CD4-positive, alpha-beta T cell treated with Interleukin-15 for 1 hour (primary cell): ENCODE measurements at places on chromosomes 2 and 18.

DNA sequence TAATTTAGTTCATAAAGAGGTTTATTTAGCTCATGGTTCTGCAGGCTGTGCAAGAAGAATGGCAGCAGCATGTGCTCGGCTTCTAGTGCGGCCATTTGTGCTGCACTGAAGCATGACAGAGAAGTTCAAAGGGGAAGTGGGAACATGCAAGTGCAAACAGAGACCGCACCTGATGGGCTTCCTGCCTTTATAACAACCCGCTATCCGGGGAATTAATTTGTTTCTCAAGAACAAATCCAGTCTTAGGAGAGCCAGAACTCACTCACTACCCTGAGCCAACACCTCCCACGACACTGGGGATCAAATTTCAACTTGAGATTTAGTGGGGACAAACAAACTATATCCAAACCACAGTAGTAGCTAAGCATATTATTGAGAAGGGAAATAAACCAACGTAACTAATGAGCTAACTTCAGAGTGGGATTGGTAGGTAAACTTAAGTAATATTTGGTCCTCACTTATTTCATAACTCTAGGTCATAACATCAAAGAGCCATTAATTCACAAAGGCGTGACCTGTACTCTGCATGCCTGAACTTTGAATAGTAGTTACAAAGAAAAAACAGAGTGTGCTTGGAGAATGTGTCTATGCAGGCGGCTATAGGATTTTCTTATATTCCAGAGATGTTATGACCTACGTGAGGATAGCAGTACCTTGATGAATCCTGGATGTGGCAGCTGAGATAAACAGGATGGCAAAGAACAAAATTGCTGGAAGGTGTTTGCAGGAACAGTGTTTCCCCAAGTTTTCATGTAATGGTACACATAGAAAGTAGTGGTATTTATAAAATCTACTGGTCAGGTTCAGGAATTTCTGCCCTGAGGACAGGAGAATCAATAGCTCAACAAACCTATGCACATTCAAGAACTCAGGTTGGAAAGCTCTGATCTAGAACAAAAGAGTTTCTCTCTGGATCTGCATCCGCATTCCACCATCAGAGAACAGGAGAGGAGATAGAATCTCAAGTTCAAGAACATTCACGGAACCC is 845.9 kb upstream of the ID2 start:
- peak; percentile 24 for DNase-seq

DNA sequence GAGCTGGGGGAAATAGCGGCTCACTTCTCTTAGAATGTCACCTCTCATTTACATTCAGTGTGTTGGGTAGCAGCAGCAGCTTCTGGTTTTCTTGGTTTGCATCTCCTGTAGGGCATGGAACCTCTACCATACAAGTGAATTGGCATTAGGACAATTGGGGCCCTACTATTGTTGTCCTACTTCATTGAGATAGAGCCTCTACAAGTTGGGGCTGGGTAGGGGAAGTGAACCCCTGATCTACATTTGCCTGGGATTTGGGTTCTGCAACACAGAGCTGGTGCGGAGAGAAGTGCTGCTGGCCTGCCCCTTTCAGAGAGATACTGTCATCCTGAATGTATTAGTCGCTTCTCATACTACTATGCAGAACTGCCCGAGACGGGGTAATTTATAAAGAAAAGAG is 391.6 kb upstream of the HS6ST1 start:
- no peak for DNase-seq

- no peak for DNase-seq
Observed at GRCh38 chr2:18548621-18549020, 11.8 kb downstream of the RDH14 start.

- peak; percentile 58 for DNase-seq
Observed at GRCh38 chr2:17813742-17814473, 2.4 kb upstream of the MSGN1 start.

- DNase-seq = no peak
Observed at GRCh38 chr18:37458697-37459096, 106.9 kb downstream of the CELF4 start.

GRCh38 chr2:240568678-240569522 is 616 bp downstream of the RNPEPL1 start:
- peak; percentile 63 for DNase-seq

DNA sequence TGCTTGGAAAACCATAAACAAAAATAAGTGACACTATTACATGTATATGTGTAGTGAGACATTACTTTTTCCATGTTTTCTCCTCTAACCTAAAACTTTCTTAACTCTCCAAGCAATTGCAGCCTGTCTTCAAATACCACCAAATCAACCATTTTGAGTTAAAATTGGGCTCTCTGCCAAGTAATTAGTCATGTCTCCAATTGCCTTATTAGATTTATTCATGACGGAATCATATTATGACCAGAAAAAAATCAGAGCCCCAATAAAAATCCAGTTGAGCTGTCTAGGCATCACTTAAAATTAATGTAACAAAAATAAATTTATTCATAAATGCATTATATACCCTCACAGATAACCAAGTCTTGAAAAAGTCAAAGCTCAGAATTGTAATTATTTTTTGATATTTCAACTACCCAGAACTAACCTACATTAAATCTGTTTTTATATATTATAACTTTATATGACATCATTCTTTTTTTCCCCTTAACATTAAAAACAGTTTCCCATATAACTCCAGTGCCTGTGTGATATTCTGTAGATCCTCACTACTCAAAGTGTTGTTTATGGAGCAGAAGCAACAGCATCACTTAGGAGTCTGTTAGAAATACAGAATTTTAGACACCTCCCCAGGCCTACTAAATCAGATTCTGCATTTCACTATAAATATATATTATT is 157.0 kb downstream of the ERBB4 start:
- DNase-seq = no peak

- DNase-seq = no peak
Observed at GRCh38 chr2:161681046-161681445, 56.8 kb downstream of the SLC4A10 start.

DNA sequence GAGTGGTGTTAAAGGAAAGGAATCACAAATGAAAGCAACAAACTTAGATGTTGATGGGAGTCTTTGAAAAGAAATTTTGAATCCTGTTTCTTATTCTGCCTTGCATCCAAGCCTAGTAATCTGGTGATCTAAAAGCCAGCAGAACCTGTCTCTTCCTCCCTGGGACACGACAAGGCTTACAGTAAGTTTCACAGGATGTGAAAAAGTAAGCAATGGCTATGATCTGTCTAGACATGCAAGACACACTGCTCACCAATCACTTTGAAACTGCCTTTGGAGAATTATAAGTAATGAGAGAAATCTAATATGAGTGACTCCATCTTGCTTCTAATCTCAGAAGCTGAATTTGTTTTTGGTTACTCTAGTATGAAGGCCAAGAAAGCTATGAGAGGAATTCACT is 103.7 kb downstream of the KCNH7 start:
- DNase-seq = no peak

- DNase-seq = no peak
Observed at GRCh38 chr2:120881981-120882788, 146.5 kb downstream of the GLI2 start.

DNA sequence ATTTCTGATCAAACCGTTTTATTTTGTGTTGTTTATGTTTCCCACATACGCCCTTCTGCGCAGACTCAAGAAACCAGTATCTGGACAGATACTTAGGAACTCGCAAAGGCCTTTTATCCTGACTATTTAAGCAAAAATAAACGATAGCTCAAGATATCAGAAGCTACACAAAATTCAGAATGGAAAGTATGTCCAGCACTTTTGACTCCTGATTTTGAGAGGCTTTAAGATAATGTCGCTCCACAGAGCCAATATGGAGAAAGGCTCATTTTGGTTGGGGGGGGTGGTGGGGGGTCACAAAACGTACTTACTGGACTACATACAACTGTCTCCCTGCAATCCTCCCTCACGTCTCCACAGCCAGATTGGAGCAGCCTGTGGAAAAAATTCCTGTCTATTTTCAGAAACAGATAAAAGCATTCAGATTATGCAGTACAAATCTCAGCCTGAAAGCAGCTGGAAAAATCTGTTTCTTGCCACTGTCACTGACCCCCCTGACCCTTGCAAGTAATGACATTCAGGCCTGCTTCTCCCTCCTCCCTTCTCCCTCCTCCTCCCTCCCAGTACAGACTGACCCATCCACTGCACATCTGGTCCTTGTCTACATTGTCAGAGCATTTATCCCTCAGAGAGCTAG is 34.9 kb upstream of the LCLAT1 start:
- no peak for DNase-seq

- DNase-seq = no peak
Observed at GRCh38 chr2:109355192-109355843, 226.3 kb downstream of the SH3RF3 start.

DNA sequence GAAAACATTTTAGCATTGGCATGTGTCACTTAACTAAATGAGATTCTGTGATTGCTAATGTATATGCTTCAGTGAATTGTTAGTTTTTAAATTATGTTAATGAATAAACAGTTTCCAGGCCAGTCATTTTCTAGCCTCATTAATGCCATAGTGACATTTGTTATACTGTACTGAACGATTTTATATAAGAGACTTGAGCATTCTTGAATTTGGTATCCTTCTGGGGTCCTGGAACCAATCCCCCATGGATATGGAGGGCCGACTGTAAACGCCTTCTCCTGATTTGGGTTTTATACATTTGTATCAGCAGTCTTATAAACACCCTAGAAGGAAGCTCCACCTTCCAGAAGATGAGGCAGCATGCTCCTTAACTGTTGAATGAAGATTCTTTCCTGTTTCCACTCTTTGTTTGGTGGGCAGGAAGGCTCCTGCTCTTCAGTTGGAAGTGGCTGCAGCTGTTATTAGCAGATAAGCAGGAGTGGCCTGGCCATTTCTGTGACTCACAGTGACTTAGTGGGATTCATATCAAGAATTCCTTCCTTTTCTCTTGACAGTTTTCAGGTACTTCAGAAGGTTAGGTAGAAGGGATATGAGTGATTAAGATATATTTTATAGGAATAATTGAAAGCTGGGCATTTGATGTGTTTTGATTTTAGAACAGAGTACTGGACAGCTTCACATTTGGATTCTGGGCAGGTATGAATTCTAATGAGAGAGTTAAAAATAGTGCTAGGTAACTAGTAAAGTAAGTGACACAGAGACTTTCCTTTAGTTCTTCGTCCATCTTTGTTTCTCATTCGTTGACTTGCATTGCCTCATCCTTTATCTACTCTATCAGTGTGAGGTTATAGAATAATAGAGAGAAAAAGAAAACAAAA is 124.9 kb downstream of the PLCL1 start:
- no peak for DNase-seq

DNA sequence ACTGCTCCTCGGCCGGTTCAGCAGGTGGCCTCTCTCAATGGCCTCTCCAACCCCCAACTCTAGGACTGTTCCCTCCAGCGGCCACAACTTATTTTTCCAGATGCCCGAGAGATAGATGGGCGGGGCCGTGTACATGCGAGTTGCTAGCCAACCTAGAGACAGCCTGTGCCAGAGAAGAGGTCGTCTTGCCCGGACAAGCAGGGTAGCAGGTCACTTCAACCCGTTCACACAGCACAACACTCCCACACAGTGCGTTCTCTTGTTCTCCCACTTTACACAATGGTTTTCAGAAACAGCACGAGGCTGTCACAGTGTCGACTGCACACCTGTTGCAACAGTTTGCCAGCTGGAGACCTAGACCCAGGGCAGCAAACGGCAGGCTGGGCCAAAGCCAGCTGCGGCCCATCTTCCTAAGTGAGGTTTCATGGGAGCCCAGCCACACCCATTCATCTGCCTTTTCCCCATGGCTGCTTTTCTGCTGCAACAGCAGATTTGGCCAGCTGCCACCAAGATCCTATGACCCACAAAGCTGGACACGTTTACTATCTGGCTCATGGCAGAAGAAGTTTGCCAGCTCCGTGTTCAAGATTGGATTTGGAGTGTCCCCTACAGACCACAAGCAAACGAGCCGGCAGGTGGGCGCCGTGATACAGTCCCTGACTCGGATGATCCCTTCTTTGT is 7.3 kb upstream of the PRLH start:
- DNase-seq = no peak

DNA sequence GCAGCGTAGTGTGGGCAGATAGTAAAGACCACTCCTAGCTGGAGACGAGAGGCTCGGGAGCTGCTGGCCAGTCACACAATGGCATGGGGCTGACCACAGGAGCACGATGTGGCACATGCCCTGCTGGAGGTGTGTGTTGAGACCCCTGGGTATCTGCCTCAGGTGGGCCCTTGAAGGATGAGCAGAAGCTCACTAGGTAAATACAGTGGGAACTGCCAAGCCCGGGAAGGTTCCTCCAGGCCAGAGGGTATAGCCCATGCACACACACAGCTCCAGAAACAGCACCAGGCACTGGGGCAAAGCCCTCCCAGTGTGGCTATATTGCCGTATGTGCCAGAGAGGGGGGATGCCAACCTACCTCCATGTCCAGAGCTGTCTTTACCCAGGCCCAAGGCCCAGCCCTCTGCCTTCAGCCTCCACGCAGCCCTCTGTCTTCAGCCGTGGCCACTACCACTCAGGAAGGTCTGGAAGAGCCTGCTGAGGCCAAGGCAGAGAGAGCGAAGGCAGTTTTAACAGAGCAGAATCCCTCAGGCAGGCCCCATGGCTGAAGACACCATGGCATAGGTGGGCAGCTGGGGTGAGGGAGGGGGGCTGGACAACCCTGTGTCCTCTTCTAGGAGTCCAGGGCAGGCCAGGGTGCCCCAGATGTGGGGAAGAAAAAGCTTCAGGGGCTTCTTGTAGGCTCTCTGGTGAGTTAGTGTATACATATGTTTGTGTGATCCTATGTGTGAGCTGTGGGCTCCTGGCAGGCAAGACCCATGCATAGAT is 7.0 kb upstream of the ARID5A start:
- DNase-seq = no peak

DNA sequence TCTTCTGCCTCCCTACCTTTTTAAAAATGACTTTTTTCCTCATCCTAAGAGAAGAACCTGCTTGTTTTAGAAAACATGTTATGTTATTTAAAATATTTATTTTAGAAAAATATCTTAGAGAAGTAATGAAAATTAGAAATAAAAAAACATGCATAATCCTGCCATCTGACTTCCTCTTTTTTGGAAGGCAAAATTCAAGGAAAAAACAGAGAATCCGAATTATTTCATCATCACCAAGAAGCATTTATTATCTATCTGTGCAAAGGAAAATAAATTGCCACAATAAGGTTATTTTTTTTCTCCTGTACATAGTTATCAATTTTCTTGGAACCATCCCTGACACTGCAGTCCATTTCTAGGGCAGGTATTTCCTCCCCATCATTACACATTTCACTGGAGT is 14.4 kb downstream of the SLC39A6 start:
- no peak for DNase-seq

DNA sequence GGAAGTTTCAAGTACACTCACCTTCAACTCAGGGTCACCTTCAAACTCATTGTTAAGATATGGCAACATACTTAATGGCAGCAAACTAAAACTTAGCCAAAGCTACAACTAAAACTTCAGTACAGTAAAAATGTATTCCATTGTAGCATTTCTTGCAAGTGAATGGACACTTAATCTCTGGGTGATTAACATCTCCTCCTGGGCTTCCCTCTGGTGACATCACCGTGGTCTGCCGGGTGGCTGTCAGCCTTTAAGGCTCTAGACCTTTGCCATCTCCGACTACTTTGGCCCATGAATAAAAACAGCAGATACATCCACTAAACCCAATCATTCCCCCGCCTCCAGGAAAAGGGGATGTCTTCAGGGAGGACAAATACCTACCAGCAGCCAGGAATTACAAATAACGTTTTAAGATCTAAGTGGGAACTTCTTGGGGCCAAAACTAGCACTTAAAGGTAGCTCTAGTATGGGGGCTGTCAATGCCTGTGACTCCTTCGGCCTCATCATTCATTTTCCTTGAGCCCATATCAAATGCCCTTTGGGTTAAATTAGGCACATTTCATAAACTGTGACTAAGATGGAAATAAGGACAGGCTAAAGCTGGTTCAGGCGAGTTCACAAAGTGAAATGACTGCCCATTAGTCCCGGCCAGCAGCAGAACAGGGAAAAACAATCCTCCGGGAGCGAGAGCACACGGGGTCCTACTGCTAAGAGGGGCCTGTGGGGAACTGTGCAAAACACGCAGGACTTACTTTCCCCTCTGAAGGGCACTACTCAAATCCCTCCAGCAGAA is 1.1 kb downstream of the TFCP2L1 start:
- no peak for DNase-seq
